ENCODE measurements at places on chromosomes 6 and 20. TPM values are rescaled to one million over a fixed set of nuclear protein-coding genes. Genes with fewer than 3 reads are reported as not detected.

GRCh38 chr6:113662688-113663333, 194.3 kb upstream of the MARCKS start:
- DNase-seq = no peak

DNA sequence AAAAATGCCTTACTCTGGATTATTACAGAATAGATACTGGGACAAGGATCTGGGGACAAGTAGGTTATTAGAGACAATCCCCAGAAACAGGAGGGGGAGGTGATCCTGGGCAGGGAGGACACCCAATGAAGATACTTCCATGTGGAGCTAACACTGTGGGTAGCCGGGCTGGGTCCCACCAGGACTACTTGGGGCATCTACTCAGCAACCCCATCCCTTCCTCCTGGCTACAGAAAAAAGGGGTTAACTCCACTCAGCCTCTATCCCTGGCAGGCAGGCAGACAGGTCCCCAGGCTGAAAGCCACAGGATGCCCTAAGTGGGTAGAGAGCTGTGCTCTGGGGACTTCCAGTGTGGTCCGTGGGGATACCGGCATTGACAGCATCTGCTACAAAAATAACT, 68.0 kb upstream of the NXT1 start:
- no peak for DNase-seq

GRCh38 chr6:25556516-25556915, 95.5 kb upstream of the SCGN start:
- DNase-seq = peak; percentile 47

GRCh38 chr20:20334489-20334888, 33.4 kb upstream of the INSM1 start:
- no peak for DNase-seq

The SLC12A5 gene
- not detected for total RNA-seq

The UTRN gene
- total RNA-seq = 52.2 TPM

The HTR1B gene
- total RNA-seq = not detected

The EEF1E1 gene
- total RNA-seq = 33.0 TPM

The ETV7 gene
- total RNA-seq = 0.51 TPM

Measured in activated B cell treated with CpG ODN at 0.5 μM for 24 hours (primary cell).